ENCODE measurements at places on chromosomes 4 and X.
A peak's percentile ranks its signal among the peaks of the same experiment; 100 is the strongest.

- DNase-seq: no peak
These were observed 220.9 kb upstream of the PSAPL1 start for GRCh38 chr4:7655511-7656243.

GRCh38 chr4:86853209-86853608 is 4.0 kb upstream of the SLC10A6 start:
- DNase-seq: no peak

DNA sequence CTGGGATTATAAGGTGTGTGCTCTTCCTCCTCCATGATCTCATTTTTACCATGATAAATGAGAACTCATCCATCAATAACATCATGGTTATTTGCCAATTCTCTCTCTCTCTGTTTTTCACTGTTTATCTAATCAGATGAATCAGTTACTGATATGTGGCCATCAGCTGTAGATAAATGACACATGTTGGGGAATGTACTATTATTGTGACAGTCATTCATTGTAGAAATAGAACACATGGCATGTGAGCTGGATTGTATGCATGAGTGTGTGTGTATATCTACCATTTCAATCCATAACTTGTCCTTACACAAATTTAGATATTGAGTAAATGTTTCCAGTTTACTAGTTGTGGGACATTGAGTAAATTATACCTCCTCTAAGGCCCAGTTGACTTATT is 53.0 kb downstream of the OSTC start:
- DNase-seq: no peak

- no peak for DNase-seq
These were observed 76.1 kb upstream of the LIMCH1 start for GRCh38 chr4:41461780-41462307.

DNA sequence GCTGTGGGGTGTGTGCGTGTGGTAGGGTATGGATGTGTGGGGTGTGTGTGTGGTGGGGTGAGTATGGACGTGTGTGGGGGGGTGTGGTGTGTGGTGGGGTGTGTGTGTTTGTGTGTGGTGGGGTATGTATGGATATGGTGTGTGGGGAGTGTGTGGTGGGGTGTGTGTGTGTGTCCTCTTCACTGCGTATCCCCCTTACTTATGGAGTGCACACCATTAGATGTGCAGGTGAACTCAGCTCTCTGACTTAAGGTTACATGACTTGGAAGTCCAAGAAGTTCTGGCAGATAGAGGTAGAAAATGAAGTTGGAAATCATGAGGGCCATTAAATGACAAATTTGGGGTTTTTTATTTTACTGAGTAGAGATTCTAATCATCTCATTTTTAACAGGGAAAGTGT is 182.5 kb downstream of the PALLD start:
- DNase-seq: no peak

GRCh38 chr4:53935780-53936179 is 128.6 kb downstream of the CHIC2 start:
- DNase-seq: peak; percentile 56

DNA sequence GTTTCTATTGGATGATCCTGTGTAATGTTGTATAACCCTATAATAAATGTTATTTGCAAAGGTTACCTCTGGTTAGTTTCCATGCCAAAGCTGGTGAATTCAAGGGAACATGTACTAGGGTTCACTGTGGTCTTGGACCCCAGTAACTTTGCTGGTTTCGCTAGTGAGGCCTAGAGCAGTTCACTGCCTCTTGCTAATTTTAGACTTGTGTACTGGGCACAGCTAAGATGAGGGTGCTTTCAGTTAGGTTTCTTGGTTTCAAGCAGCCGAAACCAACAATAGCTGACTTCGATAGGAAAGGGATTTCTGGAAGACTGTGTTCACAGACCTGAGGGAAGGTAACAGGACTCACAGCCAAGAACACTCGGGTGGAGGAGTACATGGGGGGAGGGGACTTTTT is 215.5 kb upstream of the BCOR start:
- DNase-seq: no peak

DNA sequence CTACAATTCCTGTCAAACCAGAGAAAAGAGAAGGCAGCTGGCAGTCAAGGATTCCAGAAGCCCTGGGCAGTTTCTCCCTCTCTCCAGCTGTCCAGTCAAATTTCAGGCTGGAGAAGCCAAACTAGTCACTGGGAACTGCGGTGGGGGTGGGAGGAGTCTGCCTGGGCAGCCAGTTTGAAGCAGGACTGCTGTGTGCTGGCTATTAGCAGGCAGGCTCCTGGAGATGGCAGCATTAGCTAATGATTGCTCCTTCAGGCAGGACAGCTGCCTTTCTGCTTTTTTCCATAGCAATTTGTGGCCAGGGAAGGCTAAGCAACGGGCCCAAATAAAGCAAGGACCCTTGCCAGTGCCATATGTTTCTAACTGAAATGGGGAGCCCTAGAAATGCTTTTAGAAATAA is 44.7 kb upstream of the FGF13 start:
- peak; percentile 75 for DNase-seq

DNA sequence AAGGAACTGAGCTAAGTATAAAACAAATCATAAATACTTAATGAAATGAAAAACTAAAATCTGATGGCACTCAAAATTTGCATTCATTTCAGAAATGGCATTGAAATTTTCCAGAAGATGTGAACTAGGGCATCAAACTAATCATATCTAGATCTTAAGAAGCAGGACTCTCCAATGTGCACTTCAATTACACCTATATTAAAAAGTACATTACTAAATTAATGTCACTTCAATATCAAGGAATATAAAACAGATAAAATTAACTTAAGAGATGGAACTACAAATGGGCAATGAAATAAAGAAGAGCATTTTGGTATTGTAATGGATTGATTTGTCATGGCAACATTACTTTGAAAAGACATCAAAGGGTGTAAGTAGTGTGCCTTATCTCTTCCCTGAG is 20.3 kb downstream of the NPY2R start:
- no peak for DNase-seq

DNA sequence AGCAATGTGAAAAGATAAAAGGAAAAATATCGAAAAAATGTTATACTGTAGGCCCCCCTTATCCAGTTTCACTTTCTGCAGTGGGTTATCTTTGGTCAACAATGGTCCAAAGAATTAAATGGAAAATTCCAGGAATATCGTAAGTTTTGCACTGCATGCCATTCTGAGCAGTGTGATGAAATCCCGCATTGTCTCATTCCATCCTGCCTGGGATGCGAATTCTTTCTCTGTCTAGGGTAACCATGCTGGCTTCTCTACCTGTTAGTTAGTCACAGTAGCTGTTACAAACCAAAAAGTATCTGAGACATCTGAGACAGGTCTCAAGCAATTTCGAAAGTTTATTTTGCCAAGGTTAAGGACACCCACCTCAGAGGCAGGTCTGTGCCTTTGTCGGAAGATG is 170.3 kb downstream of the COX18 start:
- DNase-seq: no peak

GRCh38 chr4:149555799-149556198 is 259.8 kb downstream of the IQCM start:
- DNase-seq: peak; percentile 6

DNA sequence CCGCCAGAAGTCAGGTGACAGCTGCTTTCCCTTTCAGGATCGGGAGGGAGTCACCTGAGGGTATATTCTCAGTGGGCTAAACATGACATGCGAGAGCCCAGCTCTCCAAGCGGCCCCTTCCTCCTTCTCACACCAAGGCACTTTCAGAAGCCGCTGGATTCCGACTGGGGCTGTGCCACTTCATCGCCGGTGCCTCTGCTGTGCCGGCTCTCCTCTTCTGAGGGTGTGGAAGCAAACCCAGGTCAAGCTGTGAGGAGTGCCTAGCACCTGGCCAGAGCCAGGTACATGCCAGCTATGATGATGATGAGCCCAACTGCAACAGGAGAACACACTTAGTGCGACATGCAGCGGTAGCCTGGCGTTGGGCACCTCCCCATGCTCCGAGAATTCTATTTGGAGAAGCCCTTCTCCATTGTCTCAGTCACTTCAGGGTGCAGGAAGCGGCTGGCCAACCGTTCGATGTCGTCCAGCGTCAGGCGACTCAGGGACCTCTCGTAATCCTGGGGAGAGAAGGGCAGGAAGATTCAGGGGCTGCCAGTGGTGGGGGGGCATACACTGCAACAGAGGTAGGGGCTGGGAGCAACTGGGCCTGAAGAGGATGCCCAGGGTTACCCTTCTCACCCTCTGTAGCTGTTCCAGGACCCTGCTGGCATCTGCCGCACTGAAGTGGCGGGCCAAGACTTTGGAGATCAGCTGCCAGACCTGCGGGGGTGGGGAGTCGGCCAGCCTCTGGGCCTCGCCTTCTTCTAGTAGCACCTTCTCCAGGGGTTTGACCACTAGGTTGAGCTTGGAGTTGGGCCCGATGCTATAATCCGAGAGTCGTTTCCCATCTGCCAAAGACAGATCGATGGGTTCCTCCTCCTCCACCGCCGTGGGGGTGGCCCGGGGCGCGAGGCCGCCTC is 1.0 kb downstream of the UBL4A start:
- DNase-seq: no peak

DNA sequence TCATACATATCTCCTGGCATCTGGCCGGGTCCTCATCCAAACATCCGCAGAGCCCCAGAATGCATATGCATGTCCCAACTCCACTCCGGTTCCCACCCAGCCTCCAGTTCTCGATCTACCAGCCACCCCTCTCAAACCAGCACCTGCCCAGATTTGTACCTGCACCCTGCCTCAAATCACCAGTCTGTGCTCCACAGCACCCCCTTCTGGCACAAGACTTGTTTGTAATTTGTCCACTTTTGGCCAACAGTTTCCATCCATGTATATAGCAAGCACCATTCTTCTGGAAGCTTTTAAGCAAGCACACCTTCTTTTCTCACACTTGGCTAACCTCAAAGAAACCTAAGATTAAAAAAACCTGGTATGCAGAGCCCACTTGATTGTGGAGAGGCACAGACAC is 644.1 kb downstream of the MID1IP1 start:
- DNase-seq: no peak

DNA sequence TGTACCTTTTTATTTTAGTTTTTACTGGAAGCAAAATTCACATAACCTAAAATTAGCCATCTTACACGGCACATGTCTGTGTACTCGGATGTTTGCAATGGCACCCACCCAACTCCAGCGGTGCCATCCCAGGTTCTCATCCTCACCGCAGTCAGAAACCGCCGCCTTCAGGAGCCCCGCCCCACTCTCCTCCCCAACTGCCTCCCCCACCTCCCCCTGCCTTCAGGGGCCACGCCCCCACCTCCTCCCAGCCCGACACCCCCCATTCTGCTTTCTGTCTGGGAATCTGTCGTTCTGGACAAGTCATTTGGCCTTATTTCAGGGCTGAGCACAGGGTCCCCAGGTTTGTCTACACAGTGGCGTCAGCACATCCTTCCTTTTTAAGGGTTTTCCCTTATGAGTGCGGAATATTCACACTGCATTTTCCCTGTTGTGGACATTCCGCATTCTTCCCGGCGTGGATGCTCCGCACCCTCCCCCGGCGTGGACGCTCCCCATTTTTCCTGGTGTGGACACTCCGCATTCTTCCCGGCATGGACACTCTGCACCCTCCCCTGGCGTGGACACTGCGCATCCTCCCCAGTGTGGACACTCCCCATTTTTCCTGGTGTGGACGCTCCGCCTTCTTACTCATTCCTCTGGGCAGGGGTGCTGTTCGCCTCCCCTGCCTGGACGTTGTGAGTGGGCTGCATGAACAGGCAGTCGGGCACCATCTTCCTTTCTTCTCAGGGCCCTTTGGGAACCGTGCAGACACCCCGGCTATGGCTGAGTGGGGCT is 135.4 kb upstream of the NKX1-1 start:
- no peak for DNase-seq

DNA sequence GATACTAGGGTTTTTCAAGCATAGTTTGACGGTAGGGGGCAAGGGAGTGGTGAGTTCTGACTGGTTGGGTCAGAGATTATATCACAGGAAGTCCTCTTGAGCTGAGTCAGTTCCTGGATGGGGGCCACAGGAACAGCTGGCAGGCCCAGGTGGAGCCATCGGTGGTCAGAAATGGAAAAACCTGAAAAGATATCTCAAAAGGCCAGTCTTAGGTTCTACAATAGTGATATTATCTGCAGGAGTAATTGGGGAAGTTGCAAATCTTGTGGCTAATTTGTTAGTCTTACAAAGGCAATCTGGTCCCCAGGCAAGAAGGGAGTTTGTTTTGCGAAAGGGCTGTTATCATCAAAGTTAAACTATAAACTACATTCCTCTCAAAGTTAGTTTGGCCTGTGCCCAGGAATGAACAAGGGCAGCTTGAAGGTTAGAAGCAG is 159.3 kb downstream of the PTCHD1 start:
- no peak for DNase-seq

Measured in GM03348 (cell line).